ENCODE measurements at places on chromosomes 5 and 9.

DNA sequence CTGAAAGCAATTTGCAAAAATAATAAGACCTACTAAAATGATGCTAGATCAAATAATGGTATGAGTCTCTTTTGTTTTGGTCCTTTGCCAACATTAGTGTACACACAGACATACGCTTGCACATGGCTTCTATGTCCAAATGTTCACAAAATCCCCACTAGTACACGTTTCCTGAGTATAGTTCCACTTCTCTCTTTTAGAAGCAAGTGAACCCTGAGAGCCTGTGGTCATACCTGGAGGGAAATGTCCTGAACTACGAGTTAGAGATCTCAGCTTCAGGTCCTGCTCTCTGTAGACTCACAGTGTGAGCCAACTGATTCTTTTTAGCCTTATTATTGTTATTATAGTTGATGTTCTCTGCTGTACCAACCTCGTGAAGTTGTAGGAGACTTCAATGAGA lies 47.3 kb upstream of the ACTBL2 start:
- no peak for DNase-seq

- no peak for DNase-seq
Measured at GRCh38 chr9:126630458-126631237, 16.9 kb downstream of the LMX1B start.

DNA sequence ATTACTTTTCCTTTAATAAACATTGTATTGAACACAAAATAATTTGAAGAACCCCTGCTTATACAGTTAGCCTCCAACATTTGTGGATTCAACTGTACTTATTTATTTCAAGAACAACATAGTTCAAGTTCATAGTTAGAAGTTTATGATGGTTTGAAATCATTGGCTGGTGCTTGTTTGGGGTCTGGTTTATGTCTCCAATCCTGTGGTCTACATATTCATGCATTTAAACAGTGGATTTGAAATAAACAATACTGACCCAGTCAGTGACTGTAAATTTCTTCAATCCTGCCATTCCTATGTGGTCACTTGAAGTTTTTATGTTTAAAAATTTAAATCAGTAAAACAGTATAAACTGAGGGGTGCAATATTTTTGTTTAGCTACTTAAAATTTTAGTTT lies 145.1 kb upstream of the TRPC7 start:
- no peak for DNase-seq

DNA sequence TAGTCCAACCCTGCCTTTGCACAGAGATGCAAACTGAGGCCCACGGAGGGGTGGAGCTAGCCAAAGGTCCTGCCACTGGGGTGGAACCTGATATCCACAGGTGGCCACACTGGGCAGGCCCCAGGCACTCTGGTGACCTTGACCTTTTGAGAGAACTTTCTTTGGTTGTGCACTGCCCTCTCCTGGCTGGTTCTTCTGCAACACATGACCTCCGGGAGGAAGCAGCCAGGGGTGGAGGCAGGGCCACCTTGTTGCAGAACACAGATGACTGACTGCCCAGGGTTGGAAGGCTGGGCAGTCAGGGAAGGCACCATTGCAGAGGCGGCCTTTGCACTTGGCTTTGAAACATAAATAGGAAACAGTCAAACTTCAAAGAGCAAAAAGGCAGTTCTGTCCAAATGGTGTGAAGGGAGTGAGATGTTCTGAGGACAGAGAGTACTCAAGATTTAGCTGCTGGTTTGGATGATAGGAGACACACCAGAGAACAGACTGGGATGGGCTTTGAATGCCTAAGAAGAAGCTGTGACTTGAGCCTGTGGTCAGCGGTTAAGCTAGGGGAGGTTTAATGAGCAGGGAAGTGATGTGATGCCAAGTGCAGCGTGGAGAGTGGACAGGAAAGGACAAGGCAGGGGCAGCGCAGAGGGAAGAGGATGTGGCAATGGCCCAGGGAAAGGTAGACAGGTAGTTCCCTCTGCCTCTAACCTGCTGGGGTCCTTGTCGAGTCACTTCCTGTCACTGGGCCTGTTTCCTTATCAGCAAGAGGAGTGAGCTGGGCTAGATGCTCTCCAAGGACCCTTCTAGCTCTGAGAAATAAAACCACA lies 6.8 kb upstream of the TCOF1 start:
- DNase-seq: no peak

DNA sequence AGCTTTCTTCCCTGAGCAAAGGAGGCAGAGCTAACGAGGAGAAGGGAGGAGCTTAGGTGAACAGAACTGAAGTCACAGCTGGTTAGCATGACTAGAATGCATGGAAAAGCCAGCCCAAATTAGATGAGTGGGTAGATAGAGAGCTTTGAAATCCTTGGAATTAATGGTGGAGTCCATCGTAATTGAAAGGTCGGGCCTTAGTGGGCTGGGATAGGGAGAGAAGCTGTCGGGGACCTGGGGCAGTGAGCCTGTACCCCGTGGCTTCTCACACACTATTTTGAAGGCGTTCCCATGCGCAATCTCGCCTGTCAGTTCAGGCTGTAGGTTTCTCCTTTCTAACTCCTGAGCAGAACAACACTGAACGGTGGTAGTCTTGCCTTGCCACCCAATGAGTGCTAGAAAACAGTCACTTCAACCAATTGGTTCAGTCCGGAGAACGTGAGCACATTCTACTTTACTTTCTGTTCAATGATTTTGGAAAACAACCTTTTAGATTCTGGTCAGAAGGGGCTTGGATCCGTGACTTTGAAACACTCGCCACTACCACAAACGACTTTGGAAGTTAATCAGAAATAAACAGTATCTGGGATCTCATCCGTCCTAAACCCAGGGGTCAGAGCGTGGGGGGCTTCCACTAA lies 655 bp upstream of the RAI14 start:
- no peak for DNase-seq

DNA sequence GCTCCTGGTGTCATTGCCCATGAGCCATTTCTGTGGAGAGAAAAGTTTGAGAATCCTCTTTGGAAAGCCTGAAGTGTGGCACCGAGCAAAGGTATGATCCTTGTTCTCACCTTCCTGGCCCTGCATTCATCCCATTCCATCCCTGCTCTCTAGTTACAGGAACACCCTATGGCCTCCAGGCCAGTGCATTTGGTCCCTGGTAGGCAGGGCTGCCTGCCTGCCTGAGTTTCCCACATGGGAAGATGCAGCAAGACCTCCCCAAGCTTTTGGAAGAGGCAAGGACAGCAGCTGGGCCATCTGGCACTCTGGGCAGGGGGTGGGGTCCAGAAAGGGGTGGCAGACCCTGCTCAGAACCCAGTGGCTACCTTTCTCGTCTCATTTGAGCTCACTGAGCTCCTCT lies 24.5 kb downstream of the IGIP start:
- no peak for DNase-seq

DNA sequence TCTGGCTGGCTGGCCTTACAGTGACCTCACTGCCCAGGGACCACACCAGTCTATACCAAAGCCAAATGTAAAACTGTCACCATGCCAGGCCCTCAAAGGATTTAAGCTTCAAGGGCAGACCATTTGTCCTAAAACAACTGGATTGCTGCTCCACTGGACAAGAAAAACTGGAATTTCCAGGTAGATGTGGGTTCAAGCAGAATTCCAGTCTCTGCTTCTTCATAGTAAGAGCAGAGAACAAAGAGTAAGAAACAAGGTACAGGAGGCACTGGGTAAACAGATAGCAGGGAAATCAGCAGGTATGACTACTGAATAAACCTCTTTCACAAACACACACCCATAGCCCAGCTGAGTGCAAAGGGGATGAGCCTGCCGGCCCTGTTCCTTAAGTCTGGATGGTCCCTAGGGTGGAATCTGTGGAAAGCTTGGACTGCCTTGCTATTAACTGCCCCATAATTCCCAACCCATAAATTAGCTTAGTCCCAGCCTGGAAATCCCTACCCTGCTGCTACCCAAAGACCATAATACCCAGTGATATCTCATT lies 5.5 kb downstream of the B4GALT1 start:
- DNase-seq: no peak

GRCh38 chr5:133053448-133053847 lies 1.6 kb downstream of the HSPA4 start:
- DNase-seq: no peak

- DNase-seq: no peak
Measured at GRCh38 chr9:36177571-36177970, 8.4 kb downstream of the CCIN start.

- DNase-seq: no peak
Measured at GRCh38 chr5:173866243-173866857, 21.8 kb upstream of the CPEB4 start.

DNA sequence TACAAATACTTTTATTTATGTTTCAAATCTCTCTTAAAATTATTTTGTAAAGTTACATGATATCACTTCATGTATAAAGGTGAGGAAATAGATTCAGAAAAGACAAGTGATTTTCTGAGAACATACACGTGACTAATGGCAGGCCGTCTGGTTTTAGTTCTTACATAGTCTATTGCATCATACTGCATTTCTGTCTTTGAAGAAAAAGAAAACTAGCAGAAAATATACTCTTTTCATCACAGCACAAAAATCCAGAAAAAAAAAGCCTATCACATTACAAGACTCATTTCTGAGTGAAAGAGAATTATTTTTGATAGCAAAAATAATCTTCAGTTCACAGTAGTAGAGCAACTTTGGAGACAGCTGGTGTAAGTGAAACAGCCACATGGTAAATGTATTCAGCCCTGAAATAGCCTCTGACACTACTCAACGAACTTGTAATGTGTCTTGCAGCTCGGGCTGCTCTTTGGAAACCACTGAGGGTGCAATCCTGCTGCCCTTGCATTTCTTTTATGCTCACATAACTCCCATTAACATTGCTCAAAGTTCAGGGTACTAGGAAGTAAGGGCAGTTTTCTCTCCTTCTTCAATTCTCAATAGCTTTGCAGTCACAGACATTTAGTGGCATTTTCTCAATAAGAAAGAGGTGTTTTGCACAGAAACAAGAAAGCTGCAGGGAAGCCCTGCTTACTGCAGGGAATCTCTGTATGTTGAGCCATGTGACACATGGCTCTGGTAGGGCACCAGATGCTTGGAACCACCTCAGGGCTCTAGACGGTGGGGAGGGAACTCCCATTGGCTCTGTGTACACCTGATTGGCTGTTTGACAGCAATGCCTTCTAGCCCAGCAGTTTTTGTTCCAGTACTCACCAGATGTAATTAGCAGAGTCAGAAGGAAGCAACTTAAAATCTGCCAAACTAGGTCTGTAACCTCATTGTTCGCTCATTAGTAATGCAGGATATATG lies 845.3 kb upstream of the PTPRD start:
- DNase-seq: no peak

DNA sequence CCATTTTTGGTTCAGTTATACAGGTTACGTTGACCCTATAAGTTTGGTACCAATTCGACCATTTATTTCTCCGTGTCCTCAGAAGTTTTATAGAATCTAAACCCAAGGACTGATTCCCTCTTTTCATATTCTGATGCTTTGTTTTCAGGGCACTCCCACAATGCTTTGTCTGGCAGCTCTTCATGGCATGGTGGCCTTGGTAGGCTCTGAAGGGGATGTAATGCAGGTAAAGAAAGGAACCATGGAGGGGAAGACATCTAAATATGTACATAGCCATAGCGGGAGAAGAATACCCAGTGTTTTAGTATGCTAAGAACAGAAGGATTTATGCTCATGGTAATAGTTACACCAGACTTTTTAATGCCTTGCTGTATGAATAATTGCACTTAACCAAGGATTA lies 82.7 kb downstream of the HACD4 start:
- DNase-seq: no peak

- DNase-seq: no peak
Measured at GRCh38 chr5:63774939-63775338, 187.3 kb downstream of the HTR1A start.

DNA sequence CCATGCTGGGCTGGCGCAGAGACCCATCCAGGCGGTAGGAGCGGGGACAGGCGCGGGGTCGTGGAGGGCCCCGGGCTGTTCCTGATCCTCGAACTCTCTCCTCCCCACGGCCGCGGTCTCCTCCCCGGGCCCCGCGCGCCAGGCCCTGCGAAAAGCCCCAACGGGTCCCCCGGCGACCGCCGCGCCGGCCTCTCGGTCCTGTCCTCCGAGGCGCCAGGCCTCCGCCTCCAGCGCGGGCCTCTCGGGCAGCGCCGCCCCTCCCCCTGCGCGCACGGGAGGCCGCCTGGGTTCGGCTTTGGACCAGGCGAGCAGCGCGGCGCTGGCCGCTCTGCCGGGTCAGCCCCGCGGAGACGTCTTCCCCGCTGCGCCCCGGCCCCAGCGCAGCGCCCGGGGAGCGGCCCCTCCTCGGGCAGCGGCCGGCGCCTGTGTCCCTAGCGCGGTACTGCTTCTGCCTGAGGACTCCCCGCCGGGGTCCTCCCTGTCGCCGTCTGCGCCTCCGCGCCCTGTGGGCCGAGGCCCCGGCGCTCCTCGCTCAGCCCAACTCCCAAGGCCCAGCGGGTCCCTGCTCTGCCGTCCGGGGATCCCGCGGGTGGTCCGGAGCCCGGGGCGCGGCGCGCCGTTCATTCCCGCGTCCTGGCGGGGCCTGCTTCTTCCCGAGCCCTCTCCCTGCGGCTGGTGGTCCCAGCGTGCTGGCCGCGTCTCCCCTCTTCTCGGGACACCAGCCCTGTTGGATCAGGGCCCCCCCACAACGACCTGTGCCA lies 13.4 kb downstream of the COL23A1 start:
- DNase-seq: no peak

DNA sequence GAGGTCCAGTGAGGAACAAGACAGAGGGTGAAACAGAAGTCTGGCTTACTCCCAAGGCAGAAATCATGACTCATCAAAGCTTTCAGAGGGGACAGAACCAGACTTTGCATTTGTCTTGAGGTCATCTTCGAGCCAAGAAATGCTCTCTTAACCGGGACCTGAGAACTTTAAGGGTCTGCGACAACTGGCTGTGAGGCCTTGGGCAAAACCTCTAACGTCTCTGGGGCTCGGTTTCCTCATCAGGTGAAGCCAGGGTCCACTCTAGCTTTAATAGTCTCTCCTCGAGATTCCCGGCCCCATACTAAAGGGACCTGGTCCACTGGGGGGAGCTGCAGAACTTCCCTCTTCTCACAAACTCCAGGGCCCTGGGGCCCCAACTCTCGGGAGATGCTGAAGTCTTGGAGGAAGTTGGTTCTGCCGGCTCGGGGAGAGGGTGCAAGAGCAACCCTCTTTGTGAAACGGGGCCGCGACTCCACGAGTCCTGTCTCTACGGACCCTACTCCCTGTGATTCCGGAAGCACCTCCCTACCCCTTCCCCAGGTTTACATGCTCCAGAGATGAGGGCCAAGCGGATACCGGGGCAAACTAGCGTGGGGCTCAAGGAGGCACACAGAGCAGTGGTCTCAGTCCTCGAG lies 2.6 kb downstream of the GLIS3 start:
- DNase-seq: no peak

GRCh38 chr9:115414561-115414960 lies 296.6 kb upstream of the TNC start:
- no peak for DNase-seq

GRCh38 chr9:113910036-113910639 lies 34.0 kb downstream of the ZNF618 start:
- DNase-seq: no peak
